Smooth muscle cell of the umbilical artery (primary cell): ENCODE measurements at places on chromosomes 1 and 21. TPM values are rescaled to one million over a fixed set of nuclear protein-coding genes. Genes with fewer than 3 reads are reported as not detected.

The EPHB2 gene
- total RNA-seq, result 37.7 and 58.8 TPM in 2 replicates

The SPRR2B gene
- not detected in 2 replicates for total RNA-seq

The NTMT2 gene
- not detected in 2 replicates for total RNA-seq

The ASCL5 gene
- total RNA-seq, result not detected in 2 replicates

The SPATA21 gene
- not detected in 2 replicates for total RNA-seq

The CRYAA gene
- not detected in 2 replicates for total RNA-seq

The RGS16 gene
- total RNA-seq, result 0.14 and 0.30 TPM in 2 replicates

The PIGK gene
- total RNA-seq, result 64.4 and 78.1 TPM in 2 replicates

The PHLDA3 gene
- 120 and 124 TPM in 2 replicates for total RNA-seq

The TRIM58 gene
- total RNA-seq, result 0.05 TPM in 1 of 2 replicates, not detected in the other

The HTR1D gene
- 0.05 TPM in 1 of 2 replicates, not detected in the other for total RNA-seq

The CD48 gene
- total RNA-seq, result not detected in 2 replicates

The CD53 gene
- not detected in 2 replicates for total RNA-seq

The BLZF1 gene
- 40.4 and 48.6 TPM in 2 replicates for total RNA-seq

The OR6N2 gene
- total RNA-seq, result not detected in 2 replicates

The FAAH gene
- 0.30 and 1.6 TPM in 2 replicates for total RNA-seq

The NFIA gene
- 2.7 and 4.2 TPM in 2 replicates for total RNA-seq

The MAN1C1 gene
- 0.65 and 2.1 TPM in 2 replicates for total RNA-seq

The FBXO28 gene
- 32.1 and 38.4 TPM in 2 replicates for total RNA-seq

The TSACC gene
- not detected in 2 replicates for total RNA-seq

The PLOD1 gene
- 1,035 and 1,503 TPM in 2 replicates for total RNA-seq

The TAS1R1 gene
- not detected in 2 replicates for total RNA-seq

The RIPK4 gene
- total RNA-seq, result under 0.01 and 0.28 TPM in 2 replicates

The CELA2B gene
- total RNA-seq, result not detected in 2 replicates

The ERICH3 gene
- total RNA-seq, result 0.05 TPM in 1 of 2 replicates, not detected in the other

The OR2G6 gene
- total RNA-seq, result not detected in 2 replicates
